Muscle of leg (tissue), 16 donors: ENCODE measurements at places on chromosomes 4 and X. TPM values are rescaled to one million over a fixed set of nuclear protein-coding genes. Genes with fewer than 3 reads are reported as not detected.

DNA sequence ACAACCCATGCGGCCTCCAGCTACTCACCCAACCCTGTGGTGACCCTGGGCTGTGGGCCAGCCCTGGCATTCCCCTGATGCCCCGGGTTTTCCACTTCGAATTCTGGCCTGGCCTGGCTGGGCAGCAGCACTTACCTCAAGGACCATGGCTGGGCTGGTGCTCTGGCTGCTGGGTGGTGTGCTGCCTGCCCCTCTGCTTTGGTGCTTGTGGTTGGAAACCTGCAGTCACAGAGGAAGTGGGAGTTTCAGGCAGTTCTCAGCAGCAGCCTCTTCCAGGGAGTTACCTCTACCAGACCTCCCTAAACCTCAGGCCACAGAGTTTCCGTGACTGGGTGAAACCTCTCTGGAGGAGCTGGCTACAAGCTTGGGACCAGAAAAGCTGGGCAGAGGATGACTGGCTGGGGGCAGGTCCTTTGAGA lies at the start of gene CXCR3:
Gene CXCR3 (minus strand): TSS at position 209 of the 419 bp plus-strand sequence. CDS start 62 bp downstream, at position 147.
- DNase-seq, result no peak

DNA sequence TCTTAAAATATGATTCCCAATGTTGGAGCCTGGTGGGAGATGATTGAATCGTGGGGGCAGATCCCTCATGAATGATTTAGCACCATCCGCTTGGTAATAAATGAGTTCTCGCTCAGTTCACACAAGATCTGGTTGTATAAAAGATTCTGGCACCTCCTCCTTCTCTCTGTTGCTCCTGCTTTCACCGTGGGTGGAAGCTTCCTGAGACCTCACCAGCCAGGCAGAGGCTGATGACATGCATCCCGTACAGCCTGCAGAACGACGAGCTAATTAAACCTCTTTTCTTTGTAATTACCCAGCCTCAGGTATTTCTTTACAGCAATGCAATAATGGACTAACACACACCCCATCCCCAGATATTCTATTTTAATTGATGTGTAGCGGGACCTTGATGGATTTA lies 162.2 kb downstream of the NPFFR2 start:
- no peak for DNase-seq

DNA sequence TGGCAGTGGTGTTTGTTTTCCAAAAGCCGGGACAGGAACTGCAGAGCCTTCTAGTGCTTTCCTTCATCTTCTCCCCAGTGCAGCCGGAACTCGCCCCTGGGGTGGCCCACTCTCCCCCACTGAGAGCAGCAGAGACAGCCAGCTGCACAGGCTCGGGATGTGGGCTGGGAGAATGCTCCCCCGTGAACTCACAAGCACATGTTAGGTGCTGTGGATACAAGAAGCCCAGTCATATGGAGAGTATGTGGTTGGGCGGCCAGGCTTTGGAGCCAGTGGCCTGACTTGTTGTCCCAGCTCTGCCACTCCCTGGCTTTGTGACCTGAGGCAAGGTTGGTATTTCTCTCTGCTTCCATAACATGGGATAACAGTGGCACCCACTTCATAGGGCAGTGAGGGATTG lies 9.4 kb upstream of the KIAA0232 start:
- no peak for DNase-seq

- no peak for DNase-seq
Observed at GRCh38 chrX:153632595-153632946, 14.4 kb upstream of the DUSP9 start.

DNA sequence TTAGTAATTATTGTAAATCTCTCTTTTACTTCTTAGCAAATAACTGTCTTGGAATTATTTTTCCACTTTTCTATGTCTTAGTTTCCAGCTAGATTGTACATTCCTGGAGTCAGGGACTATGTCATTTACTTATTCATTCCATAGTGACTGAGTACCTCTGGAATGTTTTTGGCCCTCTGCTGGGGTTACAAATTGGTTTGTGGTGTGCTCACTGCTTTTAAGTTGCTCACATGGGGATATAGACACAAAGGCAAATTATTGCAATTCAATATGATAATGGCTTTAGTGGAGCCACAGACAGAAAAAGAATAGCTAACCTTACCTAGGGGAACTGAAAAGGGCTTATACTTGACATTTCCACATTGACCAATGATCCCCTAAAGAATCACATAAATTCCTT lies 63.7 kb upstream of the PDGFRA start:
- DNase-seq, result peak; percentile 93

DNA sequence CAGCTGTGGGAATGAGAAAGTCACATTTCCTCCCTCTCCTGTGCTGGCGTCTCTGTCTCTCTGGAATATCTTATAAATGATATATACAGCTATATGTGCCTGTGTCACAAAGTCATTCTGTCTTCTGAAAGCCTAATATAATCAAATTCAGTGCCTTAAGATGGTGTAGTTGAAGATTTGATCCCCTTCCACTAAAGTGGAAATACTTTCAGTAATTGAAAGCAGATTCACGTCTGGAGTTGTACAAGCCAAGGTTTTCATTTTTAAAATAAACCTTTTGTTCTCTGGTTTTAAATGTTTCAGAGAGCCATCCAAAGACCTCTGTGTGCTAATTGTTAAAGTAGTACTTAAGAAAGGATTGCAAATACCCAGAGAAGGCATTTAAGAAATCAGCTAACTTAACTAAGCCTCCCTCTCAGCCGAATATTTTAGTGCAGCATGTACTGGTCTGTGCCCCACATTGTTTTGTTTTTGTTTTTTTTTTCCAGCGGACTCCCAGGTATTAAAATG lies 206.8 kb downstream of the TENM3 start:
- DNase-seq, result peak; percentile 53

DNA sequence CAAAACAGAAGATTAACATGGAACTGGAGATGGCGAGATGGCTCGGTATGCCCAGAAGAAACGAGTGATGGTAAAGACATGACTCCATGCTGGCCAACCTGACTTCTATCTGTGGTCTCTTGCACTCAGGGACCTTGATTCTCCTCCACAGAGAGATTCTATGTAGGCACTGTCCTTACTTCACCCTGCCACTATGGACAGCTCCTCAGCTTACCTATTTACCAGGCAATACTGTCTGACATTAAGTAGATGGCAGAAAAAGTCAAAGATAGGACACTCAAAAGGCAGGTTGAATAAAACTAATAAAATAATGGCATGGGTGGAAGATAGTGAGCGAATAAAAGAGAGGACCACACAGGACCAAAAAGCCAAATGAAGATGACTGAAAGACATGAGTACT lies 35.2 kb upstream of the NDNF start:
- DNase-seq, result no peak

GRCh38 chrX:115023139-115023538 lies 5.7 kb upstream of the IL13RA2 start:
- peak; percentile 17 for DNase-seq

GRCh38 chrX:77014377-77015372 lies 432.5 kb upstream of the FGF16 start:
- DNase-seq, result peak; percentile 48

- DNase-seq, result peak; percentile 81
Observed at GRCh38 chr4:95155759-95156451, 392.9 kb downstream of the UNC5C start.

GRCh38 chrX:72258174-72258573 lies 18.9 kb downstream of the RPS4X start:
- peak; percentile 71 for DNase-seq

- DNase-seq, result peak; percentile 48
Observed at GRCh38 chr4:10098780-10099160, 17.8 kb downstream of the WDR1 start.

GRCh38 chr4:165293927-165294649 lies 33.4 kb upstream of the MSMO1 start:
- peak; percentile 30 for DNase-seq

CXorf66 gene
- not detected for total RNA-seq

PPARGC1A gene
- total RNA-seq, result 10.9 TPM

TLR1 gene
- total RNA-seq, result 4.7 TPM

XAGE1B gene
- 0.44 TPM for total RNA-seq

CXorf51B gene
- total RNA-seq, result not detected

CT45A10 gene
- total RNA-seq, result not detected

SFRP2 gene
- total RNA-seq, result 51.2 TPM

NPNT gene
- total RNA-seq, result 112 TPM

NUP62CL gene
- 0.84 TPM for total RNA-seq

GAGE1 gene
- total RNA-seq, result not detected

BGN gene
- total RNA-seq, result 39.7 TPM

DCLK2 gene
- 4.5 TPM for total RNA-seq
